Hematopoietic multipotent progenitor cell treated with erythropoietin and hydrocortisone succinate and interleukin-3 and kit ligand, for 4 days (in vitro differentiated cells): ENCODE measurements at places on chromosomes 3 and 15.

GRCh38 chr15:59701880-59702279, 12.8 kb upstream of the BNIP2 start:
- DNase-seq = no peak

DNA sequence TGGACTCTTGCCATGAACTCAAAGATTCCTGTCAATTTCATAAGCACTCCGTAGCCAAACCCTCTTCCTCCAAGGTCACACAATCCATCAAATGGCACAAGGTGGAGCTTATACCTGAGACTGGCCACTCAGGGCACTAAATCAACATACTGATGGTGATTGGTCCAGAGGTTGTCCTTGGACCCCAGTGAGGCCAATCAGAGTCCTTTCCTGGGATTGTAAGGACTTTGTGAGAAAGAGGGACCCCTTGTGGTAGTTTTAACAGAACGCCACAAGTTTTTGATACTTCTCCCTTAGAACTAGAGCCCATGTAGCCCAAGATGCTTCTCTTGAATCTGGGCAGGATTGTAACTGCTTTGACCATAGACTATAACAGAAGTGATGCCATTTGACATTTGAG, 44.4 kb upstream of the LARS2 start:
- DNase-seq = peak; percentile 42

- DNase-seq = no peak
These were observed 73.1 kb downstream of the XXYLT1 start for GRCh38 chr3:195197765-195198425.

DNA sequence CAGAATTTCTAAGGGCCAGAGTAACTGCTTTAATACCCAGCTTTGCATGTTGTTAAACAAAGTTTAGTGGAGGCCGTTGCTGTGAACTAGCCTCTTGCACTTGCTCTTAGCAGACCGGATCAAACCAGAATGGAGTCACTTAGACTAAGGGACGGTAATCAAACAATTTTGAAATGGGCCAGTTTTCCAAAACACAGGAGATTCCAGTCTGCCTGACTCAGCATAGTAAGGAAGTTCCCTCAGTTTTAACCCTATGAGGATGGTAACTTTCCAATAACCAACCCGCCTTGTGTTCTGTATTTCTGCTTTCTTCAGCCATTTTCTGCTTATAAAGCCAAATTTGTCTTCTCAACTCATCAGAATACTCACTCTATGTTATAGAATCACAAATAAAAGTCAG, 77.2 kb upstream of the WDR72 start:
- no peak for DNase-seq

- DNase-seq = peak; percentile 37
These were observed 23.2 kb downstream of the CFAP92 start for GRCh38 chr3:128970740-128971047.

DNA sequence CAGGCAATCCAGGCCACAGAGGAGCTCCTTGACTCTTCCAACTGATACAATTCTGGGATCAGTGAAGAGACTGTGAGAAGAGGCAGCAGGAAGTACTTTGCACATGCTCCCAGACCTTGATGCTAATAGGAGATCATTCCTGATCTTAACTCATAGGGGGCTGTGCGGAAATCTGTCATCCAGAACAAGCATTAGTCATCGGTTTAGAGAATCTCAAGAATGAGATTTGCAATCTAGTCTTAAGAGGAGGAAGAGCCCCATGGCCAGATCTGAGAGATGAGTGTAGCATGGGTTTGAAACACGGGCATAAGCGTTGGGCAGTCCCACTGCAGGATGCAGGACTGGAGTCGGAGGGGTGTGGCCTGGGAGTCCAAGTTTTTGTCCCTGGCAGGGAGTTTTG, 1081.1 kb downstream of the NAALADL2 start:
- no peak for DNase-seq
